ENCODE measurements at places on chromosomes 16 and 17.
A peak's percentile ranks its signal among the peaks of the same experiment; 100 is the strongest.

GRCh38 chr17:79809530-79810129 lies 12.8 kb upstream of the CBX8 start:
- peak; percentile 74 for DNase-seq

DNA sequence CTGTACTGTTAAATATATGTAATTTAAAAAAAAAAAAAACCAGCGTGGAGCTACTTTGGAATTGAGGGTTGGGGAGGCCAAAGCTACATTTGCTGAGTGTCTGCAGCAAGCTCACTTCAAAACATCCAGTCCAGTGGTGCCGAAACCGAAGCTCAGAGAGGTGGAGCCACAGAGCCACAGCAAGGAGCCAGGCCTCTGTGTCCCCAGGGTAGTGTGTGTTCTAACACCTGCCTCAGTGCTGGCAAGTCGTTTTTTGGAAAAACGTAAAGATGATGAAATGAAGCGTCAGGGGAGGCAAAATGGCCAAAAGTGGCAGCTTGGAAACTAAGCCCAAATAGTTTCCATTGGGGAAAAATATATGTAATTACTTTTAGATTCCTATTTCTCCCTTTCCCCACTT lies 36.1 kb upstream of the MRC2 start:
- DNase-seq: no peak

GRCh38 chr17:61179380-61179806 lies 220.2 kb upstream of the TBX2 start:
- no peak for DNase-seq

- peak; percentile 7 for DNase-seq
Observed at GRCh38 chr17:83138820-83139219, 59.4 kb downstream of the METRNL start.

- DNase-seq: peak; percentile 51
Observed at GRCh38 chr16:5604770-5605169, 507.2 kb upstream of the EEF2KMT start.

DNA sequence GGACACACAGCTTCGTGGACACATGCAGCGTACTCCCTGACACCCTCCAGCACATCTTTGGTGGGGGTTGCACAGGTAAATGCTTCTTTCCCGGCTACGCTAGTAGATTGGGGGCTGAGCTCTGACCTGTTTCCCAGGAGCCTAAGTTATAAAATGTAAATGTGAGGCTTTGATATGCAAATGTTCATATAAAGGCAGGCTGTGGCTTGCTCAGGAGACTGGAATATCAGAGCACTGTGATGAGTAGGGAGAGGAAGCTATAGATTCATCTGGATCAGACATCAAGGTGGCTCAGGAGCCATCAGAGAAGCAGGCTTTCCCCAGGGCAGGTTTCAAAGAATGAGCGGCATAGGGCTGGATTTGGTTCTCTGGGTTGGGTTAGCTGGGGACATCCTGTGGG lies 3.4 kb upstream of the ETV4 start:
- no peak for DNase-seq

DNA sequence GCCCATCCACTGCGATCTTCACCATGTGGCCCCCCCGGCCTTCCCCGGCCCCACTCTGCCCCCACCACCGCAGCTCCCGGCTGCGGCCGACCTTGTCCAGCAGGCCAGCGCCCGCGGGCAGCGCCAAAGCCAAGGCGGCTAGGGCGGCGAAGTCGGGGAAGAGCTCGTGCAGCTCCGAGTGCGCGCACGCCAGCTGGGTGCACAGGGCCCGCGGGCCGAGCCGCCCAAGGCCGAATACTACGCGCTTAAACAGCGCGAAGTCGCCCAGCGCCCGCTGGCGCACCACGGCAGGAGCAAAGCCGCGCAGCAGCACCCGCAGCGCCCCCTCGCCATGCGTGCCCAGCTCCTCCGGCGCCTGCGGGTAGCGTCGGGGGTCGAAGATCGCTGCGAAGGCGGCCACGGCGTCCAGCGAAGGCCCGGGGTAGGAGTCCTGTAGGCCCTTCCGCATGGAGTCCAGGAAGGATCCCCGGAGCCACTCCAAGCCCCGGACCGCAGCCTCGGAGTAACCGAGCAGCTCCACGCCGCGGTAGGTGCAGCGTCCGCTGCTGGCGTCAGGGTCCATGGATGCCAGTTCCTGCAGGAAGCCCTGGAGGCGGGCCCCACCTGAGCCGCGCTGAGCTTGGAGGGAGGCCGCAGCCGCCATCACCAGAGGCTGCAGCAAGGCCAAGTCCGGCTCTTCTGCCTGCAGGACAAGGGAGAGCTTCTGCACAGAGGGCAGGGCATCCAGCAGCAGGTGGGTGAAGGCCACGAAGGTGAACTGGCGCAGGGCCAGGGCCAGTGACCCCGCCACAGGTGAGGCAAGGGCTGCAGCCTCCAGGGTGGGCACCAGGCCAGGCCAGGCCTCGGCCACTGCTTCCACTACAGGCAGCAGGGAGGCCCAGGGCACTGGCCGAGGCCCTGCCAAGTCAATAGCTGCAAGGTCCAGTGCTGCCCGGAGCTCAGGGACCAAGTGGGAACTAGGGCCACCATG lies 10.3 kb downstream of the C17orf113 start:
- DNase-seq: peak; percentile 58

GRCh38 chr17:48622857-48623256 lies 3.3 kb downstream of the HOXB9 start:
- DNase-seq: no peak

GRCh38 chr16:84618581-84619460 lies 943 bp upstream of the COTL1 start:
- DNase-seq: peak; percentile 82
